ENCODE measurements at places on chromosomes 16 and 17. TPM values are rescaled to one million over a fixed set of nuclear protein-coding genes. Genes with fewer than 3 reads are reported as not detected.

DNA sequence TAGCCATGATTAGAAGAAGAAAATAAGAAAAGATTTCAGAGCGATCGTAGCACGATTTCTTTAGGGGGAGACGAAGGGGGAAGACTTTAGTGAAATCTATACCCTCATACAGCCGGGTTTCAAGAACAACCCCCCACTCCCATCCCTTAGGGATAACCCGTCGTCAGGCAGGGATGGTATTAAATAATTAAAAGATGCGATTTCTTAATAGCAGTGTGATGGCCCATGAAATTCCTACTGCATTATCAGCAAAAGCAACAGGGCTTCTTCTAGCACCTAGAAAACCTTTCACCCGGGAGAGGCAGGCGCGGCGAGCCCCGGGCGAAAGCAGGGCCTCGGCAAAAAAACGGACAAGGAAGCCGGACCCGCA is 1.4 kb downstream of the CDH11 start:
- DNase-seq = no peak

DNA sequence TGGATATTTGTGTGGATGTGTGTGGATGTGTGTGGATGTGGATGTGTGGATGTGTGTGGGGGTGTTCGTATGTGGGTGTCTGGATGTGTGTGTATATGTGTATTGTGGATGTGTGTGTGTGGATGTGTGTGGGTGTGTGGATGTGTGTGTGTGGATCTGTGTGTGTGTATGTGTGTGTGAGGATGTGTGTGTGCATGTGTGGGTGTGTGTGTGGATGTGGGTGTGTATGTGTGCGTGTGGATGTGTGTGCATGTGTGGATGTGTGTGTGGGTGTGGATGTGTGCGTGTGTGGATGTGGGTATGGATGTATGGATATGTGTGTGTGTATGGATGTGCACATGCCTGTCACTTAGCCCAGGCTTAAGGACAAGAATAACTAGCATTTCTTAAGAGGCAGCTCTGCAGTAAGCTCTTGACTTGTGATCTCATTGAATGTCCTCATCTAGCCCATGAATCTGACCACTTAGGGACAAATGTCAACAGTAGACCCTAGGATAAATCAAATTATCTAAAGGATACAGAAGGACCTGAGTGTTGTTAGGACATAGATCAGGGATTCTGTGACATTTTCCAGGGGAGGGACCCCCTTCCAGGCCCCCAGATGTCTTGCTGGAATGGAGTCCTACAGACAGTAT is 83.5 kb downstream of the BMERB1 start:
- DNase-seq = no peak

GRCh38 chr16:72013389-72013788 is 4.8 kb downstream of the DHODH start:
- DNase-seq = no peak

GRCh38 chr16:73614131-73614530 is 566.2 kb upstream of the ZFHX3 start:
- no peak for DNase-seq

DNA sequence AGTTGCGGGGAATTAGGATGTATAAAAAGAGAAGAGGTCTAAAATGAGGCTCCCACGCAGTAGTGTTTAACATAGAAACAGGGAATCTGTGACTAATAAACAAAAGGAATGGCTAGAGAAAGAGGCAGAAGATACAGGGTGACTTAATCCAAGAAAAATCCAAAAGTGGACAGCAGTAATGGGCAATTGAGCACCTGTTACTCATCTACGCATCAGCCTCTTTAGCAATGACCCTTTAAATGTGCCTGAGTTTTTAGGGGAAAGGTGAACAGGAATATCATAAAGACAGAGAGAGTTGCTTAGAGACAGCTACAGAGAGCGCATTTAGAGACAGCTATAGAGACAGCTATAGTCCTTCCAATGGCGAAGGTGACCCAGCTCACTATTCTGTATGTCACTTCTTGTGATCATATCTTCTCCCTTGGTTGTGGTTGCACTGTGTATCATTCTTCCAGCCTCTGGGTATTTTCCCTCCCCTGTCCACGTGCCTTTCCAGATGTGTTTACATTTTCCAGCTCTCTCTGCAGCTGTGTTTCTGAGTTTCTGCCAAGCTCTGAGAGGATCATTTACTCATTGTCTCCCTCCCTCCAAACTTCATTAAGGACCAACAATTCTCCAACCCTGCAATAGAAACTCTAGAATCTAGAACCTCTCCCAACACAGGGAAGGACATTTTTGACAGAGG is 61.5 kb downstream of the MYOCD start:
- no peak for DNase-seq

DNA sequence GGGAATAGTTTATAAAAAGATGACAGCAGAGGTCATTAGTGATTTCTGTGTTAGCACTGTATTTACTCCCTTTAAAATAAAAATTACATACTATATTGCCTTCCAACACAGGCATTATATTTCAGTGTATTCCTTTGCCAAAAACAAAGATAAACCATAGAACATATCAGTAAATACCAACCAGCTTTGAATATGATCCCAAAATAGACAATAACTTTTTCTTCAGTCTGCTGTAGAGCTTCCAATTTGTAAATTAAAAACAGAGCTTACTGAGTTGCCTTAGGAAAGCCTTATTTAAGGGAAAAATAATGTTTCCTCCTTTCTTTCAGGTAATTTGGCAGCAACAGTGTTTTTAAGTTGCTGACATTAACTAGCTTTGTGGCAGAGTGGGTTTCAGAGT is 352.1 kb upstream of the TBX2 start:
- DNase-seq = no peak

Gene ZNF778
- 7.7 TPM for total RNA-seq

Gene ZNF213
- 11.7 TPM for total RNA-seq

All from heart left ventricle (tissue), 16 donors.